Left cardiac atrium (tissue), 4 donors: ENCODE measurements at places on chromosomes 5 and 9.

DNA sequence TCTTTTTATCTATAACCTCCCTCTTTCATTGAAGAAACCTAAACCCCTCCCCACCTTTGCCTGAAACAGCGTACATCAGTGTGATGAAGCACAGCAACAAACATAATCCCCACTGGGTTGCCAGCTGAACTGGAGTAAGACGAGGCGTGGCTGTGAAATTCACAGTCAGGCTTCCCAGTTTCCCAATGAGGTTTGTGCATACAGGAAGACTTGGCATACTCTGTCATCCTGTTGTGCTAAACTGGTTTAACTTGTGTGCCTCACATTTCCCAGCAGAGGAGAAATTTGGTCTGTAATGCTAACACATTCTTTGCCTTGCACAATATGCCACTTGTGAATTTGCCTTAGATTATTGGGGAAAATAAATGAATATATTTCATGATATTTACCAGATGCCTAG lies 121.5 kb downstream of the SV2C start:
- no peak for DNase-seq

DNA sequence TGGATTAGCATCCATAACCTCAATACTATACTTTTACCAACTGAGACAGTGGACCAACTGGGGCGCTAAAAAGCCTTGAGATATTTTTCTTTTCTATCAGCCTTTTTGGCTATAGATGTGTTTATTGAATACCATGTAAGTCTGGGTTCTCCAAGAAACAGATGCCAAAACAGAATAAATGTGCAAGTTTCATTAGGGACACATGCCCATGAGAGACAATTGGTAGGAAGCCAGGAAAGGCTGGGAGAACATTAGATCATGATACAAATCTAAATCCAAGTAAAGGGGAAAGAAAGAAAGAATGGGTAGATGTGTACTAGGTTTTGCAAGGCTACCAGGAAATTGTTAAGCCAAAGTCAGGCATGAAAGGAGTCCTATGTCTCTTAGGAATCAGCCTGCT lies 152.5 kb downstream of the KCTD16 start:
- DNase-seq, result no peak

GRCh38 chr5:10827571-10827970 lies 66.5 kb upstream of the DAP start:
- no peak for DNase-seq

- DNase-seq, result no peak
These were observed 167.3 kb downstream of the PJA2 start for GRCh38 chr5:109242518-109242917.

DNA sequence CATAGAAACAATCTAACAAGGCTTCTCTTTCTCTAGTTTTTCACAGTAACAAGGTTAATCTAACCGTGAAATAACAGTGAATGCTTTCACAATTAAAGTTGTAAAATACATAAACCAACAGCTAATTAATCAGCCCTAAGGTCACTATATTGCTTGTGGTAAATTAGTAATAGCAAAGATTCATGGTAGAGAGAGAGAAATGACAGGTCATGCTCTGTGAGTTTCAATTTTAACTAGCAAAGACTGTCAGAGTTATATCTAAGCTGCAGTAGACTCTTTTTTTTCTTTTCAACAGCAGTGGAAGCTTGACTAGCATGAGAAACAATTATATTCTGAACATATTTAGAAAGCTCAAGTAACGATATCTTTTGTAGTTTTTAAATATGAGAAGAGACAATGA lies 1068.0 kb downstream of the MAT2B start:
- DNase-seq, result no peak

GRCh38 chr9:2420543-2420942 lies 201.0 kb upstream of the VLDLR start:
- no peak for DNase-seq

- no peak for DNase-seq
These were observed 57.4 kb downstream of the IRF1 start for GRCh38 chr5:132433141-132433540.

GRCh38 chr9:70534061-70534460 lies 119.6 kb upstream of the KLF9 start:
- no peak for DNase-seq

GRCh38 chr9:22052376-22052945 lies 43.4 kb upstream of the CDKN2B start:
- DNase-seq, result no peak

DNA sequence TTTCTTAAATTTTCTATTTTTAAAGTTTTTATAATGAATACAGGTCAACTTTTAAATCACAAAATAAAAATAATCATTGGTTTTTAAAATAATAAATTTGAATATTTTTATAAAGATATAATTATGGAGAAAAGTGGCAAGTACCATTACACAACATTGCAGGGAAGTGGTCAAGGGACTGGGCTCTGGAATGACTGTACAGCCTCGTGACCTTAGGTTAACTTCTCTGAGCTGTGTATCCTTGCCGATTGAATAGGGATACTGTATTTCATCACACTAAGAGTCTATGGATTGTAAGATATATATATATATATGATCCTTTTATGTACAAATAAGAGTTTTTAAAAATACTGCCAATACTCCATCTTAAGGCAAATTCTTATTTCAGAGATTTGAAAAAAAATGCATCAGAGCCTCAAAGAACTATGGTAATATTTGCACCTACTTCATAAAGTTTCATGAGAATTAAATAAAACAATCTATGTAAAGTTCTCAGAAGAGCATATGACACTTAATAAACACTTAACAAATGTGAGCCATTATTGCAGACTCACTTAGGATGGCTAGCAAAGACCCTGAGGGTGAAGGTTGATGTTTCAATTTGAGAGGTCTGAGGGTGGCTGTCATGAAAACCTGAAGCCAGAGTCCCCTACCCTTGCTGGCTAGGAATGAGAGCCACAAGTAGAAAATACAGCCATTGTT lies 136.5 kb downstream of the CCDC192 start:
- DNase-seq, result no peak

DNA sequence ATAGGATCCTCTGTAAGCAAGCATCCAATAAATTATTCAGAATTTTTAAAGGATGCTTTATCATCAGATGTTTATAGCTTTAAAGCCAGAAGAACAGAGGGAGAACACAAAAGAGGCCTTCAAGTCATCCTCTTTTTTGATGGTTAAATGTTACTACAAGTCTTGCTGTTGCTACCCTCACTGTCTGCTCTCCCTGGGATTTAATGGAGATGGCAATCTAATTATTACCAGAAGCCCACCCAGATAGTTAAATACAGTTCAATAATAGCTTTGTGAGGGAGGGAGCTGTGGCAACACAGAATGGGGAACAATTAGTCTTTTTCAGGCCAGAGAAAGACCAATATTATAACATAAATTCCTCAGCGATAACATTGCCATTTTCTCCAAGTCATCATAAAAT lies 87.0 kb upstream of the ACTBL2 start:
- no peak for DNase-seq

DNA sequence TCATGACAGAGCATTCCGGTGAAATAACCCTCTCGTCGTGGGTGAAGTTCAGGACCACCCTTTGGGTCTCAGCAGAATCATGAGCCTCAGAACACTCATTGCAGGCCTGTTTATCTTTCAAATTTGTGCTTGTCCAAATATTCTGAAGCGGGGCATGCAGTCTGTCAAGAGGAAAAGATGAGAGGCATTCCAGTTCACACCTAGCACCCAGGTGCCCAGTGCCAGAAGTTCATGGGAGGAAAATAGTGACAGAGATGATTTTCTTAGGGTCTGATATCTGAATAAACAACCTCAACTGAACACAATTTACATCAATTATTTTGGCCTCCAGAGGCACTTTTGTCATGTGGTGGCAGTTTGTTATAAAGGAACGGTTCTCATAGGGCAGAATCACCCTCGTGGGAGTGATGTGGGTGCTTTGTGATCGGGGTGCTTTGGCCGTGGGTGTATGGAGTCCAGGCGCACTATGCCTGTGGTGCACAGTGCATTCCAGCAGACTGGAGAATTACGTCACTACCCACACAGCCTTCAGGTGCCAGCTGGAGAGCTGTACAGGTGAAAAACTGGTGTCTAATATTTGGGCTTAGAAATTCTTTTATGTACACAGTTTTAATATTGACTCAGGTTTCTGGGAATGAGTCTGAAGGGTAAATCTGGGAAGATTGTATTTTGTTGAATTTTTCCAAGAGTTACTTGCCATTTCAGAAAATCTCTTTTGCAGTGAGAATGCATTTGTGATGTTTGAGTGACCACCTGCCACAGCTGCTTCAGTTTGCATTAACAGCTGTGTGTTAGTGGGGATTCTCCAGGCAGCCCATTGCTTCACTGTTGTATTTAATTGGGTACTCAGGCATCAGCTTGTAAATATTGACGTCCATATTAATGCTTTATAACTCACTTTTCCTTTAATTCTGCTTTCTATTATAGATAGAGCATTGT lies 289.3 kb downstream of the FANCC start:
- DNase-seq, result no peak

DNA sequence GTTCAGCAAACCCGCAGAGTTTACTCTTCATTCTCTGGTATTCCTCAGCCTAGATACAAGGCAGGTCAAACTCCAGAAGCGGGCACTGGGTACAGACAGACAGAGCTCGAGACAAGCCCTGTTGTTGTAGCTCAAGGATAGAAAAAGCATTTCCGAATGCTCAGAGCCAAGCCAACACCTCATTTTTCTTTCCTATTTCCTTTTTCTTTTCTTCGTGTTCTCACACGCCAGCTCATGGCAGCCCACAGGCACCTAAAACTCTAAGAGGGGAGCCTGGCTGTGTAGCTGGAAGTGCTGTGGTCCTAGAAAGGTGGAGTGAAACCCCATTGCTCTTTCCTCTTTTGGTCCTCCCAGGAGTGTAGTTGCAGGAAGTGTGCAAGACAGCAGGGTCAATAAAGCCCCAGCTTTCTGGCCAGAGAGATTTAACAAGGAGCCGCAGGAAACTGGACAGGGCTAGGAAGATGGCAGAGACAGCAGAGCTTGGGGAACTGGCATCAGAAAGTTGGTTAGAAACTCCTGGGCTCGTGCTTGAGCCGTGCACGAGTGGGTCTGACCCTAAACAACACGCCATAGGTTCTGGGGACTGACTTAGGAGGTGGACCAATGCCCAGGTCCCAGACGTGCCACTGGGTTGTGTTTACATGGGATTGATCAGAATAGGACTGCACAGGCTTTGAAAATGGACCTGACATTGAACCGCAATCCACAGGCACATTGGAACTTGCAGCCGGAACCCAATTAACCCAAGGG lies 41.6 kb downstream of the ADAMTS2 start:
- DNase-seq, result no peak

- DNase-seq, result no peak
These were observed 30.4 kb upstream of the IER5L start for GRCh38 chr9:129208207-129209032.

DNA sequence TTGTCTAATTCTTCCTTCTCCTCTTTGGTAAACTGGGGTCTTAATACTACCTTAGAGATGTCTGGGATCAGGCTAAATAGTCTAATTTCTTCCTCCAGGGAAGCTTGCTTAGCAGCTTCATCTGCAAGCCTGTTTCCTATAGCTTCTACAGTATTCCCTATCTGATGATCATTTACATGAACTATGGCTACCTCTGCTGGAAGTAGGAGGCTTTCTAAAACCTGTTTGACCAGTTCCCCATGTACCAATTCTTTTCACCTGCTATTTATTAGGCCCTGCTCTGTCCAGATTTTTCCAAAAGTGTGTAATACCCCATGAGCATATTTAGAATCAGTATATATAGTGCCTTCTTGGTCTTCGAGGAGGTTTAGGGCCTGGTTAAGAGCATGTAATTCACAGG lies 619.8 kb downstream of the HINT1 start:
- no peak for DNase-seq

- DNase-seq, result no peak
These were observed 54.4 kb upstream of the CKS2 start for GRCh38 chr9:89256642-89257041.

DNA sequence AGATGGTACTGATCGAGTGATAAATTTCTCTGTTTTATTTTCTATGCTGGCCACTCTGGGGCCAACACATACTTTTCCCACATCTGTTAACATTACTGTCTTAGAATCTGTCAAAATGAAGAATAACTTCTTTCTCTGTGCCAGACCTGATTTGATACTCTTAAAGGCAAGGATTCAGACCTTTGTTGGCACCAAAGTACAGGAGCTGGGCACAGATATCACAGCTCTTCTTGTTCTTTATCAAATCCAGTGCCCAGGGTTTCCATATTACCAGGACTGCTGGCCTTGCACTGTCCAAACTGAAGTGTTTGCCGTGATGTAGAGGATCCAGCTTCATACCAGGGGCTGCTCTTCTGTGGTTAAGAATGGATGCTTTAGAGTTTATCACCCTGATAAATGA lies 20.9 kb downstream of the ZNF474 start:
- DNase-seq, result no peak

GRCh38 chr5:132673939-132674630 lies at the start of gene IL4:
Gene IL4, plus strand, starts transcription at chr5:132673989. Its CDS starts 62 bp downstream, at chr5:132674051.
- DNase-seq, result no peak

DNA sequence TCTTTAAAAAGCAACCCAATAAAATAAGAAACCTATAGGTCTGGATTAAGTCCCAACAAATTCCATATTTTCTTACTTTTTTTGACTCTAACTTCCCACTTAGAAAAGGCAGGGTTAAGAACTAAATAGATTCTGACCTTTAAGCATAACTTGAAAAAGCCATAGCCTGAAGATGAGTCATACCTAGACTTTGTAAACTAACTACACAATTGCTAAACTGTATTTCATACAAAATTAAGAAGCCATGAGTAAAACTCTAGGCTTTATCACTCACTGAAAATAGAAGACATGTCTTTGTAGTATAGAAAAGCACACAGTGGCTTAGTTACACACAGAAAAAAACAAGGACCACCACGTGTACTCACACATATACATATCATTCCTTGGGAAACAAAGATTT lies 51.5 kb downstream of the MLLT3 start:
- DNase-seq, result no peak

- no peak for DNase-seq
These were observed 185.6 kb downstream of the DCP2 start for GRCh38 chr5:113162208-113162607.

GRCh38 chr9:129558551-129559505 lies 62.1 kb downstream of the C9orf50 start:
- no peak for DNase-seq

DNA sequence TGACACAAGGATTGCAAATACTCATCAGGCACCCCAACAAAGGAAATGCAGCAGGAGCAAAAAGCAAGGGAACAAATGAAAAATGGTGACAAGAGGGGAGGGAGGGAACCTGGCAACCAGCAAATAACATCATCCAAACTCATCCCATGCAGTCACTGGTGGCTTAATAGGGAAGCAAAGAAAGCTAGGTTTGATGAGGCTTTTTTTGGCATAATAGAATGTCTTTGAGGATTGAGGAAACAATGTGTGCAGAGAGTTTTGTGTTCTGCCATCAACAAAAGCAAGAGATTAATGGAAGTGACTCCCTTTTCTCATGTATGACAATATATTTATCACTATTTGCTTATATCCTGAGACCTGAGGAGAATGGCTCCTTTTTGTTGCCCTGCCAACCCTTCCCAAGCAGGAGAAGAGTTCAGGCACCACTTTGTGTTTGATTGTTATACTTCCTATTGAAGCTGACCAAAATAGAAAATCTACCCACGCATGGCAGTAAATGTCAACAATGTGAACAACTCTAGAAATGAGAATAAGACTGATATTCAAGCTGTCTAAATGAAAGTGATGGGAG lies 375.7 kb downstream of the CAAP1 start:
- no peak for DNase-seq
